Osteocyte (in vitro differentiated cells): ENCODE measurements at places on chromosomes 12 and 14. TPM values are rescaled to one million over a fixed set of nuclear protein-coding genes. Genes with fewer than 3 reads are reported as not detected.

The DDX54 gene
- total RNA-seq: 52.8 and 52.9 TPM in 2 replicates

The PTHLH gene
- 0.44 and 0.46 TPM in 2 replicates for total RNA-seq

The NOVA1 gene
- total RNA-seq: 1.5 and 1.9 TPM in 2 replicates

The KRT85 gene
- total RNA-seq: not detected in 2 replicates

The PRH2 gene
- not detected in 2 replicates for total RNA-seq

The SERPINA1 gene
- not detected in 2 replicates for total RNA-seq

The DICER1 gene
- 51.7 and 55.9 TPM in 2 replicates for total RNA-seq

The UTP20 gene
- 13.0 and 13.4 TPM in 2 replicates for total RNA-seq

The KRT75 gene
- not detected in 2 replicates for total RNA-seq

The TAS2R30 gene
- total RNA-seq: 2.6 and 3.4 TPM in 2 replicates

The ANKS1B gene
- 0.29 and 0.70 TPM in 2 replicates for total RNA-seq

The FAM181A gene
- not detected in 2 replicates for total RNA-seq

The ASCL1 gene
- not detected in 2 replicates for total RNA-seq

The ANO2 gene
- 0.59 and 0.89 TPM in 2 replicates for total RNA-seq

The FBLN5 gene
- 98.7 and 101 TPM in 2 replicates for total RNA-seq

The CABP1 gene
- not detected in 2 replicates for total RNA-seq

The CLEC9A gene
- not detected in 2 replicates for total RNA-seq

The TMEM179 gene
- not detected in 2 replicates for total RNA-seq

The AICDA gene
- total RNA-seq: not detected in 2 replicates

The TARBP2 gene
- 33.9 and 38.8 TPM in 2 replicates for total RNA-seq
